CD4-positive, alpha-beta T cell treated with Interleukin-17A for 1 hour (primary cell): ENCODE measurements at places on chromosomes 12 and 14.

- no peak for DNase-seq
These were observed 145.4 kb upstream of the FKBP4 start for GRCh38 chr12:2649201-2650030.

DNA sequence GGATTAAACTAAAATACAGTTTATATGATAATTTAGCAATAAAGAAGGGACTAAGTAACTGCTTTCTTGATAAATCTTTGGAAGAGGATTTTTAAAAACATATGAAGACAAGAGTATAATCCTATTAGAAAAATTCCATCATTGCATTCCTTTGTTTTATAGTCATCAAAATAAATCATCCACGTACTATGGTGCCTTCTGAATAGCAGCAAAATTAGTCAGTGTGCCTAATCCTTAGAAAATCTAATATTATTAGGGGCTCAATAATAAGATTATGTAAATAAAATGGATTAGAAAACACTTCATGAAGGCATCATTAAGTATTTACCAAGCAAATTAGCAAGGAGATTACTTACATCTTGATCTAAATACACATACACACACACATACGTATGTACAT, 102.1 kb downstream of the KCNH5 start:
- DNase-seq = no peak

- DNase-seq = no peak
These were observed 28.1 kb upstream of the ADGRD1 start for GRCh38 chr12:130925666-130926015.

DNA sequence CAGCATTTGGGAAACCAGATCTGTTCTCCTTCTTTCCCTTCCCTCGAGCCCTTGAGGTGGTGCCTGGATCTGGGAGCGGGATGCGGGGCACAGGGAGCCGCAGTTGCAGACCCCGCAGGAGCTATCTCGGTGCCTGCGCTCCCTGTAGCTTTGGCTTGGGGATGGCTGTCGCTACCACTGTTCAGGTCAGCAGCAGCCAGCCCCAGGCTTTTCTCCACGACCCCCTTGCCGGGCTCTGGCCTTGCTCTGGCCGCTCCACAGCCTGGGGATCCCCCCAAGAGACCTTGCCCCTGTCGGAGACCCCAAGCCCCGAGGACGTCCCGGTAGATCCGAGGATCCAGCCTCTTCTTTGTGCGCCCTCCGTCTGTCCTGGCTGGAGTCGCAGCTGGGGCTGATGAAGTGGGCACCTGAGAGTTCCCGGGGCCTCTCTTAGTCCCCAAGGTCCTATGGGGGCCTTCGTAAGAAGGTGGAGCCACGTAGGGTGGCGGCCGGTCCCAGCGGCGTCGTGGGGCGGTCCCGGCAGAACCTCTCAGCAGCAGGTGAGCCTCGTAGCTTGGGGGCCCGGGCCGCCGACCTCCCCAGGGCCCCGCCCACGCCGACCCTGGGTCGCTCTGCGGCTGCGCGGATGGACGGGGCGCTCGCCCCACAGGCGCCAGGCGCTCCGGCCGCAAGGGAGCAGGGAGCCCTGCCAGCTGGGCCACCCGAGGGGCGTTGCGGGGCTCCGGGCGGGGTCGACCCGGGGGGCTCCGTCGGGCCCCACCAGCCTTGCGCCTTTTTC, 1.3 kb downstream of the DDN start:
- DNase-seq = peak; percentile 39

DNA sequence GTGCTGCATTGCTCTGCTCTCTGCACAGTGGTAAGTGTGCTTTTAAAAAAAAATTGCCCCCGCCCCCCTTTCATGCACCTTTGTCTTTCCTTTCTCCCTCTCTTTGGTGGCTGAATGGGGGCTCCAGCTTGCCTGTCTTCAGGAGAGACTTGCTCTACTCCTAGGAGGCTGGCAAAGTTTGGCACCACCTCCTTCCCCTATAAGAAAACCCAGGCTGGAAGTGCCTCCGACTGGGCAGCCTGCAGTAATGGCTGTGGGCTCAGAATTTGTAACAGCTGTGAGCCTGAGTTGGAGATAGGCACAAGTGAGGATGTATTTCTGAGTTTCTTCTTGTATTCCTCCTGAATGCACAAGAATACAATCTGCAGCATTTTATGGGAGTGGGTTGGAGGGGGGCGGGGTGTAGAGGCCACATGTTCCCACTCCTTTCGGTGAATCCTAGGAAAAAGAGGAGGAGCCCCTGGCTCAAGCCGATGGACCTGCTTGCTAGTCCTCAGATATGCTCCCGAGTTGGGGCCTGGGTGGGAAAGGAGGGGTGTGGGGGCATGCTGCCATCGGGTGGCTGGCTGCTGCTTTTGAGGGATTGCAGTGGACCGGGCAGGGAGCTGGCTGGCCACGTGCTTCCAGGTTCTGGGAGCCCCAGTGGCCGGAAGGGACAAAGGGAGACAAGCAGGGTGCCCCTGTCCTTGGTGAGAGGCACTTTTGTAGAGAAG, 124.3 kb downstream of the TSPAN9 start:
- no peak for DNase-seq

DNA sequence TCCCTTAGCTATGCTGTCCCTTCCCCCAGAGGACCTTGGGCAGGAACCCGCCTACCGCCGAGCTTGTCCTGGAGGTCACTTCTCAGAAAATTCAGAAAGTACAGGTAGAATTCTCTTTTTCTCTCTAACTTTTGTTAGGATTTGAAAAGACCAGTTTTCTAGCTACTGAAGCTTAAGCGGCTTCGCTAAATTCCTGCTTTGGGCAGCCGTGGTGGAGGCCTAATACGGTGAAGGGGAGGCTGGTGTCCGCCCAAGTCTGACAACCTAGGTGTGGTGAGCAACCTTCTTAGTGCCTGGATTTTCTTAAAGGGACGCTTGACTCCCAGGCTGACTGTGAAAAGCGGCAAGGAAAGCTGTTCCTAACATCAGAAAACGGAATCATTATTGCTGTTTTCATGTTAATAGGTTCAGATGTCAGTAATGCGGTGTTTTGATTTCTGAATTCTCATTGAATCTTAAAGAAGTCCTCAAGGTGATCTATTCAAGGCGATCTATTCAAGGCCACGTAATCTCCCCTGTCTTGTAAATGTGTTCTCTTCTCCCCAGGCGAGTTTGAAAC, 835 bp downstream of the FGD4 start:
- no peak for DNase-seq

DNA sequence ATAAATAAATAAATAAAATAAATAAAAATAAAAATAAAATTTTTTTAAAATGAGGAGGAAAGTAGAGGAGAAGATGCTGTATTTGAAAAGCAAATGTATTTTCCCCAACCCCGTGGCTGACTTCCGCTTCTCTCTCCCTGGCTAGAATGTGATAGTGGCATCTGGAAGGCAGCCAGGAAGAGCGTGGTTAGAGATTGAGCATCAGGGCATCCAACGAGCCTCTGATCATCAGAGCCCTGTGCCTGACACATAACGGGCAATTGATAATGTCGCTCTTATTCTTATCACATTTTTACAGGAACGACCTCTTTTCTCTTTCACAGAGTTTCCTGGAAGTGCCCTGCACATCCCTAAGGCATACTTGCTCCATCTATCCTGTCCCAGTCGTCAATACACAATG, 496.9 kb upstream of the TMEM132C start:
- DNase-seq = no peak

GRCh38 chr12:40788276-40788675, 96.0 kb downstream of the CNTN1 start:
- no peak for DNase-seq

GRCh38 chr14:91339671-91340369, 77.8 kb downstream of the CCDC88C start:
- DNase-seq = no peak

DNA sequence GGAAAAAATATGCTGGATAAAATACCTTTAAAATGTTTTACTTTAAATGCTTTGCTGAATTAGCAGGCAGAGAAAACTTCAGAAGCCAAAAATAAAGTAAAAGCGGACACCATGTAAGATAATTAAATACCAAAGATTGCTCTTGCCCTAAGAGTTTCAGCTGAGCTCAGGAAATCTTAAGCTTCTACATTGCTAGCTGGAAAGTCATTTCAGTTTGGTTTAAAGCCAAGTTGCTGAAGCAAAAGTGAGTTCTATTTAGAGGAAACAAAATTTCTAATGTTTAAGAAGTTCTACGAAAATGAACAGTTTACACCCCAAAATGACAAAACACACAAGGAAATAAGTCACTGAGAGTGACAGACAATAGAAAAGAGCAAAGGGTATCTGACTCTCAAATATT, 310.0 kb downstream of the ADAMTS20 start:
- no peak for DNase-seq

DNA sequence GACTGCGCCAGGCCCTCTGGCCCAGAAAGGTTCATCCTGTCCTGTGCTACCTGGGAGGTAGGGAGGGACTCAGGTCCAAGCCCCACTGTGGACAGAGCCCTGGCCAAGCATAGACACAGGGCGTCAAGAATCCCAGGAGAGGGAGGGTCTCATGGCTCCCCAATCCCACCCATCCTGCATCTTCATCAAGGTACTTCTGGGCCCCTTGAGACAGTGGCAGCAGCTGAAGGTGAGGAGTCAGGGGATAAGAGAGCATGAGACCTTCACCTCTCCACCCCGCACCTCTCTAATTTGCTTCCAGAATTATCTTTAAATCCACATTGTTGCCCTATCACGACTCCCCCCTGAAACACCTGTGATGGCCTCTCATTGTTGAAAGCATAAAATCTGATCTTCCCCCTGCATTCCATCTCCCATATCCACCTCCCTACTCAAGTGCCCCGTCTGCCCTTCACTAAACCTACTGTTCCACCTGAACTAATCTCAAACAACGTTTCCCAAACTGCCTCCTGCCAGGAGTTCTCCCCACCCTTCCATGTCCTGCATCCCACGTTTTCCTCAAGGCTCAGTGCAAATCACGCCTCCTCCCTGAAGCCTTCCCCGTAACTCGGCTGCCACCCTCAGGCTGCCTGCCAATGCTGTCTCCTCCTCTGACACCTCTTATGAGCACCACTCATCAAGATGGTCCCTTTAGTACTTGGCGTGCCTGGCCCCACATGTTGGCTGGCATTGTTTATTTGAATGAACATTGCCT, 27.1 kb downstream of the KRT18 start:
- DNase-seq = no peak

DNA sequence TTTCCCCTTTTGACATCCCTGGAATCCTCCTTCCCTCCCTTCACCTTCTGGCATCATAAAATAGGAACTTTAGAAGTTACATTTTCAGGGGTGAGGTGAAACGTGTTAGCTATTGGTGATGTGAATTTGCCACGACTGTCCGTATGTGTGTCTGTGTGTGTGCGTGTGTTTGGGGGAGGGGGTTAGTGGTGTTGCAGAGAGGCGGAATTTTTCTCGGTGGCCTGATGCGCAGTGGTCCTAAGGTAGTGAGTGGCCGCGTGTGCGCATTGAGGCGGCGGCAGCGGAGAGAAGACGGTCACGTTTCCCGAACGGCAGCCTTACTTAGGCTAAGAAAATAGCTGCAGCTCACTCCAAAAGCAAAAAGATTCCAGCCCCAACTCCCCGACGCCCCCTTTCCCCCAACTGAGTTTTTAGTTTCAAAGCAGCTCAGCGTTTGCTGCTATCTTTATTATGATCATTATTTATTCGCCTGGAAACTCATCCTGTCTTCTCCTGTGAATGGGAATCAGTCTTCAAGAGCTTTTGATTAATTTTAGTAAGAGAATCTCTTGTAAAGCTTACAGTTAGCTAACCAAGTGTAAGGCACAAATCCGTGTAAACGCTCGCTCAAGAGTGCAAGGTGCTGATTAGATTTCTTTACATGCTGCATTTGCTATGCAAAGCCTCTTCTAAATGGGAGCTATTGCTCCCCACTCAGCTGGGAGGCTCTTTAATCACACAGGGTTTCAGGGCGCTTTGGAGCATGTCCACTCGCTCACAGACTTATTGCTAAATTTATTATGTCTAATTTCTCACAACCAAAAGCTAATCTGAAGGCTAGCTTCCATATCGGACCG, 4.7 kb downstream of the FLRT2 start:
- DNase-seq = no peak

DNA sequence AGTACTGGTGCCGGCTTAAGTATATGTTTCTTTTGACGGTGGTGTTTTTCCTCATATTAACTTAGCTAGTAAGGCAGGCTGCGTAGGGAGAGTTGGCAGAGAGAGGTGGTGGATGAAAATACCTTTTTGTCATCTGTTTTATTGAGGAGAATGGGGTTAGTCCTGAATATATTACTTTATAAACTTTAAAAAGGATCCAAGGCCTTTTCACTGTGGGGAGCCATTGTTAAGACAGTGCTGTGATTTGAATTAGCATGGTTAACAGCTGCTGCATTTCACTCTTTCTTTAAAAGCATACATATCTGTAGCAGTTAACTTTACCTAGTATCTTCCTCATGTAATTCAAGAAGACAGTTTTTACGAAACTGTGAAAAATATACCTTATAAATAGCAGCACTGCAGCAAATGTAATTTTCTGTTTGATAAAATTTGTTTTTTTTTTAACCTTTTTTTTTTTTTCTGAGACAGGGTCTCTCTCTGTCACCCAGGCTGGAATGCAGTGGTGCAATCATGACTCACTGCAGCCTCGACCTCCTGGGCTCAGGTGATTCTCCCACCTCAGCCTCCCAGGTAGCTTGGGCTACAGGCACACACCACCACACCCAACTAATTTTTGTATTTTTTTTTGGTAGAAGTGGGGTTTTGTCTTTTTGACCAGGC, 57.1 kb downstream of the AEBP2 start:
- no peak for DNase-seq

- DNase-seq = peak; percentile 41
These were observed 197.2 kb downstream of the CHST11 start for GRCh38 chr12:104653730-104654664.

DNA sequence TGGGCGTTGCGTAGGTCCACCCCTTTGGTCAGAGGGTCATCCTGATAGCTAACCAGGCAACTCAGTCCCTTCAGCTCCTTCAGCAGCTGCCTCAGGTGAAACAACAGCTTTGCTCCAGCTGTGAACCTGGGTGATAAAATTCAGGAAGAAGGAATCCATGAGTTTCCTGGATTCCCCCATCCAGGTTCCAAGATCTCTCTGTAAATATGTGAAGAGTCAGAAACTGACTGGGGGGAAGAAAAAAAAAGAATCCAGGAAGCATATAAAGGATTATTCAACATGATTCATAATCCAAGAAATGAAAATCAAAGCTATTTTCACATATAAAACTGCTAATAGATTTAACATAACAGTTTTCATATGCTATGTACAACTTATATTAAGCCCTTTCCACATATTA, 8.6 kb downstream of the STAT2 start:
- no peak for DNase-seq

DNA sequence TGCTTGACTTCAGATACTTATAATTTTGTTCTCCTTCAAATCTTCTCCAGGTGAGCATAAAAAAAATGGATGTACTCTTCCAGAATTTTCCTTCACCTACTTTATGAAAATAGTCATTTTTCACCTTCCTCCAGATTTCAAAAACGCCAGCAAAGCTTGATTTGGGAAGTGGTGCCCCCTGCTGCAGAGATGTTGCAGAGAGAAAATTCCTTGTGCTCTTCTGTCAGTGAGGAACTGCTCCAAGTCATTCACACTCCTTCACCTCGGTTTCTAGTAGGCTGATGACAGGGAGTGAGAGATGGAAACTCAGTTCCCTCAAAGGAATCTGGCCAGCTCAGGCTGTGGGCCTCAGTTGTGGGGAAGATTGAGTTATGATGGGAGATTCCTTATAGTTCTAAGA, 24.2 kb upstream of the RNASE3 start:
- DNase-seq = no peak

- no peak for DNase-seq
These were observed 313.2 kb upstream of the DIO3 start for GRCh38 chr14:101247842-101248725.
